ENCODE measurements at places on chromosomes 12 and 14. TPM values are rescaled to one million over a fixed set of nuclear protein-coding genes. Genes with fewer than 3 reads are reported as not detected.

MAP3K12 gene
- 12.8 TPM for total RNA-seq

LRRIQ1 gene
- 0.30 TPM for total RNA-seq

GALNT16 gene
- 18.1 TPM for total RNA-seq

MYF5 gene
- 3.5 TPM for total RNA-seq

ZNF385A gene
- total RNA-seq = 10.5 TPM

C12orf60 gene
- 1.4 TPM for total RNA-seq

C12orf42 gene
- total RNA-seq = 0.30 TPM

SERPINA10 gene
- total RNA-seq = not detected

CLEC4C gene
- total RNA-seq = 0.30 TPM

BDKRB1 gene
- 0.20 TPM for total RNA-seq

GALNT4 gene
- total RNA-seq = 8.0 TPM

SUSD6 gene
- 18.5 TPM for total RNA-seq

OR6C65 gene
- not detected for total RNA-seq

NPAS3 gene
- total RNA-seq = 3.8 TPM

TMPRSS12 gene
- total RNA-seq = not detected

KDM2B gene
- total RNA-seq = 26.1 TPM

HSP90B1 gene
- total RNA-seq = 358 TPM

MYH7 gene
- 84.4 TPM for total RNA-seq

GRIN2B gene
- total RNA-seq = 0.30 TPM

LRP1-AS gene
- not detected for total RNA-seq

LMNTD1 gene
- 1.2 TPM for total RNA-seq

FSCB gene
- 0.10 TPM for total RNA-seq

NELL2 gene
- 12.7 TPM for total RNA-seq

TMTC1 gene
- 21.9 TPM for total RNA-seq

GLIPR1 gene
- total RNA-seq = 6.5 TPM

IFNG-AS1 gene
- total RNA-seq = 0.49 TPM

TEX22 gene
- 0.20 TPM for total RNA-seq

SLC10A1 gene
- total RNA-seq = not detected

CCDC177 gene
- total RNA-seq = not detected

FGF23 gene
- not detected for total RNA-seq

CMA1 gene
- total RNA-seq = 0.69 TPM

ESPL1 gene
- 5.6 TPM for total RNA-seq

EMP1 gene
- total RNA-seq = 125 TPM

BCAT1 gene
- total RNA-seq = 23.8 TPM

SCNN1A gene
- total RNA-seq = 10.2 TPM

OLR1 gene
- 2.7 TPM for total RNA-seq

RHOJ gene
- total RNA-seq = 21.6 TPM

GALNT8 gene
- total RNA-seq = 2.7 TPM

CPNE6 gene
- total RNA-seq = 0.20 TPM

Measured in skin of body (tissue), 3 donors.